ENCODE measurements at places on chromosomes 6 and 20.

- no peak for DNase-seq
Observed at GRCh38 chr20:38133680-38134426, 31.2 kb downstream of the TGM2 start.

- DNase-seq = peak; percentile 67
Observed at GRCh38 chr6:82248273-82248735, 760 bp upstream of the IBTK start.

GRCh38 chr6:40516429-40516828 is 70.7 kb downstream of the LRFN2 start:
- DNase-seq = no peak

DNA sequence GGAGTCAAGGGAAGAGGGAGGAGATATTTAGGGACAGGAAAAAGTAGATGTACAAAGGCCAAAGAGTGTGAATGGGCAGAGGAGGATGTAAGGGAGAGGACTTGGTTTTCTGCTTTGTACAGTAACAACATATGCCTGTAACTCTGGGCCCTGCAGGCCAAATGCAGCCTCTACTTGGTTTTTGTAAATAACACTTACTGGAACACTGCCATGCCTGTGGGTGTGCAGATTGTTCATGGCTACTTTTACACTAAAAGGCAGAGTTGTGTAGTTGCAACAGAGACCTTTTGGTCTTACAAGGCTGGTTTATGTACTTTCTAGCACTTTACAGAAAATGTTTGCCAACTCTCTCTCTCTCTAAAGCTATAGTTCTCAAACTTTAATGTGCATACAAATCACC is 157.1 kb downstream of the PHACTR1 start:
- no peak for DNase-seq

- DNase-seq = no peak
Observed at GRCh38 chr6:148811459-148811858, 64.6 kb downstream of the UST start.

- no peak for DNase-seq
Observed at GRCh38 chr6:33195304-33196165, 3.3 kb upstream of the COL11A2 start.

GRCh38 chr6:12605888-12606345 is 110.7 kb upstream of the PHACTR1 start:
- DNase-seq = peak; percentile 55

DNA sequence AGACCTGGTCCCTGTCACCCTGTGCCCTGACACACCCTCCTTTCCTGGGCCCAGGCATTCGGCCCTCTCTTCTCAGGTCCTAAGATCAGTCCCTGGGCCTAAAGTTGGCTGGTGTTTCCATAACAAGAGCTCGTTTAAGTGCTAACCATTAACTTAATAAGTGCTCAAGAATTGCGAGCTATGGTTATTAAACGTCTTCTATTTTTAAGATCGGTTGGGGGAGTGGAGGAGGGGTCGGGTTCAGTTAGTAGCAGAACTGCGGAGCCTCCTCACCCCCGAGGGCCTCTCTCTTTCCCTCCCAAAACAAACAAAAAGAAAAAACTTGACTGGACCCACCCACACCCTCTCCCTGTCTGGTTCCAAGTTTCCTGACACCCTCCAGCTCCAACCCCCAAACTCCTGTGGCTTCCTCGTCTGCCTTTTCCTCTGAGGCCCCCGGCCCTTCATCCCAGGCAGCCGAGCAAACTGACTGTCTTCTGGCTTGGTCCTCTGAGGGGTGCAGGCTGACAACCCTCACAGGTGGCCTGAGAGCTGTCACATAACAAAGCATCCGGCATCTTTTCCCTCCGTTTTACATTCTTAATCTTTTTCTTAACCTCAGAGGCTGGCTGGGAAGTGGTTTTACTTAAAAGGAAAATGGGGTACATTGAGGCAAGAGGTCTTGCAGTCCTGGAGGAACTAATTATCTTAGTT is 2.0 kb downstream of the STK35 start:
- DNase-seq = no peak

DNA sequence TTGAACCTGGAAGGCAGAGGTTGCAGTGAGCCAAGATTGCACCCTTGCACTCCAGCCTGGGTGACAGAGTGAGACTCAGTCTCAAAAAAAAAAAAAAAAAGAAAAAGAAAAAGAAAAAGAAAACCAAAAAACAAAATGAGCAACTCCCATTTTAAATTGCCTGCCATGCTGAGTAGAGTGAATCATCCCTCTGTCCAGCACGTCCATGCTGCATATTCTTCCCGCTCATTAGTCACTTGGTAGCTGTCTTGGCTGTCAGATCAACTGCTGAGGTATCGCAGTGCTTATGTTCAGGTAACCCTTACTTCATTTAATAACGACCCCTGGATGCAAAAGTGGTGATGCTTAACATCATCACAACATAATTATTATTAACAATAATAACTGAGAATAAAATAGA is 72.6 kb upstream of the RNF24 start:
- no peak for DNase-seq

GRCh38 chr6:86192123-86192522 is 549.4 kb upstream of the SYNCRIP start:
- peak; percentile 30 for DNase-seq

DNA sequence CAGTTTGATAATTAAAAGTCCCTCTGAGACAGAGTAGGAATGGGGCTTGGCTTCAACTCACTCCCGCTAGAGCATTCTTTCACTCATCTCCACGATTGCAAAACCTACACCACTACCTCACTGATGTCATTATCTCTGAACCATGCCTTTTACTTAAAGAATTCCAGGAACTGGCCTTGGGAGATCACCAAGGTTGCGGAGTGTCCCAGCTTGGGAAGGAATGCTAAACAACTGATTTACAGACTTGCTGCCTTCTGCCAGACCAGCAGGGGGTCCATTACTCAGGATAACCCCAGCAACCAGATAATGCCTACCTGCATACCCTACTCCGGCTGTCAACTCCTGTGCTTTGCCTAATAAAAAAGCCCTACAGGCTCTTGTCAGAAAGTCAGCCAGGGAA is 102.2 kb upstream of the RALGAPA2 start:
- DNase-seq = no peak

DNA sequence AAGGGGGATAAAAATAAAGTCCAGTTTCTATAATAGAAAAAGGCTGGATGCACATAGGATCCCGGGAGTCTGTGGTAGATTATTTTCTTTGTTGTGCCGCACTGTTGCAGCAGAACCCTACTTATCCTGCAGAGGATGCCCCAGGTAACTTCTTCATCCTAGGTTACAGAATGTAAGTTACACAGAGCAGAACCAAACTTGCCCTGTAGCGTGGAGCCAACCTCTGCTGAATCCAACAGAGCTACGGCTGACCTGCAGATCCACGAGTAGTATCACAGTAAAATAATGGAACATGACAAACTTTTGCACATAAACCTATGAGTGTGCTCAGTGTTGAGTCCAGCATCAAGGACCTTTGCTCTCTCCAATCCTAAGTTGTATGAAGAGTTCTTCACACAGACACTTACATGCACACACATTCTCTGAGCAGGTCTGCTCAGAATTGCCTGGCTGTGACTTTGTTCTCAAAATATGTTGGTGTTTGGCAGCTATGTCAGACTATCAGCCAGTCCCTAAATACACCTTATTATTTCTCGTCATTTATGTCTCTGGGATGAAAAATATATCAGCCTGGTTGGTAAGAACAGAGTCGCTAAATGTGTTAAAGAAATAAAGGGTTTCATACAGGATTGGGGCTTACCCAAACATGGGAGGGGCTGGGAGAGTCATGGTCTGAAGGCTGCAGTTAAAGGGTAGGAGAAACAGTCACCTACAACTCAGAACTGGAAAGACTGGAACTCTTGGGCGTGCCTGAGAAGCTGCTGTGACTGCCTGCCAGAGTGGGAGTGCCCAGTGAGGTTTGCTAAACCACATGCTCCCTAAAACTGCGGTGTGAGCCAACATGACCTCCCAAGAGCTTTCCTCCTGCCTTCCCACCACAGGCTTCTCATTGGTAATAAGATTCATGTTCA is 165.1 kb upstream of the SLC24A3 start:
- DNase-seq = no peak

GRCh38 chr6:162211022-162211421 is 516.5 kb downstream of the PRKN start:
- peak; percentile 60 for DNase-seq

GRCh38 chr6:94859924-94860323 is 717.4 kb upstream of the MANEA start:
- DNase-seq = no peak

- no peak for DNase-seq
Observed at GRCh38 chr6:111700135-111700690, 94.5 kb upstream of the TRAF3IP2 start.

DNA sequence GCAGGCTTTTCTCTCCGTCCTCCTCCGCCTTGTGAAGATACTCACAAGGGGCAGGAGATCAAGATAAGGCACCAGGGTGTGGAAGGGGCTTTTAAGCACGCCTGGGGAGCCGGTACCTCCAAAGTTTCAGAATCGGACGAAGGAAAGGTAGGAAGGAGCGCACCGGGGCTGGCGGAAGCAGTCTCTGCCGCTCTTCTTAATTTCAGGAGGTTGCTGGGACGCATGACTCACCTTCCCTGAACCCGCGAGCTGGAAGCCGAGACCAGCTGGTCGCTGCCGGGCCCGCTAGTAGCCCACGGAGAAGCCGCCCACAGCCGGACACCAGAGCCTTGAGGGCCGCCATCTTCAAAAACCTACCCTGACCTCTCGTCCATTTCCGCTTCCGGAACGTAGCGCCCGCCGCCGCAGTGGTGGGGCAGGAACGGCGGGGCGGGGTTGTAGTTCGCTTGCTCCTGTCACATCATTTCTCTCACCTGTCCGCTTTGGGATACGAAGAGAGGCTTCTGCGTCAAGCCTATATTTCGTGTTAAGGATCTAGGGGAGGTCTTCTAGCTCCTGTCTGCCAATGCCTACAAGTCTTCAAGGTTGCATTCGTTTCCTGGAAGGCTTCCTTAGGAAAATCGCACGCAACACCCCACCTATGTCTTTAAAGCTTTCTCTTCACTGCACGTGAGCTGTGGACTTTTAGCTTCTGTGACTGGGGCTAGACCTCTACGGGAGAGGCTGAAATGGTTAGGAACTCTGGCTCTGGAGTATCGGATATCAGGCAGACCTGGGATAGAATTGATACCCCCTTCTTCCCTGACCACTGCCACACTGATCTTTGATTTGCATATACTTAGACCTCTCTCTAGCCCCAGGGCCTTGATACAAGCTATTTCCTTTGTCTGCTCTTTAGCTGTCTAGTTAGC is at the start of gene MRPS18A:
MRPS18A (minus strand) TSS at position 355 of the 911 bp plus-strand sequence; CDS start at position 343, 12 bp downstream.
- peak; percentile 75 for DNase-seq

DNA sequence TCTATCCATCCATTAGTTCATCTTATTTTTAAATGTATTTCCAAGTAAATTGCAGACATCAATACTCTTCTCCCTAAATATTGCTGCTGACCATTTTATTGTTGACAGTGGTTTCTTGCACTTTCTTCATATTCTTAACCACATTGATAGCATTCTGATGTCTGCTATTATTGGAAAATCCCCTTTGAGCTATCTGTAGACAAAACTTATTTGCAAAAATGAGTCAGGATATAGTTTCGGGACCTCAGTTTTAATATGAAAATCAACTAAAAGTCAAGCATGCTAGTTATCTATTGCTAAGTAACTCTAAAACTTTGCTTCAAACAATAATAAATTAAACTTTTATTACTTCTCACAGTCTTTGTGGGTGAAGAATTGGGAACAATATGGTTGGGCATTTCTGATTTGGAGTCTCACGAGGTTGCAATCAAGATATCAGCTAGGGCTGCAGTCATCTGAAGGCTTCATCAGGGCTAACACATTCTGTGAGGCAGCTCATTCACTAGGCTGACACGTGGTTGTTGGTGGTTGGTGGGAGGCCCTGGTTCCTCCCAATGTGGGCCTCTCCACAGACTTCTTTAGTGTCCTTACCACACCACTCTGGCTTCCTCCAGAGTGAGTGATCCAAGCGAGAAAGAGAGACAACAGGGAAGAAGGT is 32.7 kb downstream of the CD109 start:
- no peak for DNase-seq

GRCh38 chr6:128410584-128410983 is 109.8 kb downstream of the PTPRK start:
- DNase-seq = no peak

DNA sequence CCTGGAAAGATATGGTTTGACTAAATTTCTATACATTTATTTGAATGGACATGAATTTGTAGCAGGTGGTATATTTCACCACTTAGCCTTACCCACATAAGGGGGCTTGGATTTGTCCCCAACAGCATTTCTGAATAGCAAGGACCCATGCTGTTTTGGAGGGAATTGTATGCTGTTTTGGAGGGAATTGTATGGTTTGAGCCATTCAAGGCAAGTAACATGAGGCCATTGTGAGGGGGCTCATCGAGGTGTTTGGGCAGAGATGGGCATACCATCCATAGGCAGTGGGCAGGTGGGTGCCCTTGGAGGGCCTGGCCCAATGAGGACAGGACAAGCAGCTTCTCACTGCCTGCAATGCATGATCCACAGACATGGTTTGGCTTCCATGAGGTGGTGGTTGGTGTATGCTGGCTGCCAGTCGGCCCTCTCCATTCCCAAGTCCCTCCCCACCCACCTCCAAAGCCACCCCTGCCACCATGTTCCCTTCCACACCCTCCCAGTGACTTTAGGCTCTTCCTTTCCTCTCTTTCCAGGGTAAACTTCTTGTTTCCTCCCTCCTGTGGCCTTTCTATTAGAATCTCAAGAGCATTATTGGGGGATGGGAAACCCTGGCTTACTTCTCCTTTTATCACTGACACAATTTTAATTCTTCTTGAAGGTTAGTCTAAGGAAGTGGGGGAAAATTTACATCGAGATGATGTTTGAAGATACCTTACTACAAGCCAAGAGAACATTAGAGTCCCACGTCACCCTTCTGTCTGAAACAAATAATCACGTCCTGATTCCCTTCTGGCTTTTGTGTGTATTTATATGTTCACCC is 13.2 kb upstream of the PXDC1 start:
- DNase-seq = no peak

DNA sequence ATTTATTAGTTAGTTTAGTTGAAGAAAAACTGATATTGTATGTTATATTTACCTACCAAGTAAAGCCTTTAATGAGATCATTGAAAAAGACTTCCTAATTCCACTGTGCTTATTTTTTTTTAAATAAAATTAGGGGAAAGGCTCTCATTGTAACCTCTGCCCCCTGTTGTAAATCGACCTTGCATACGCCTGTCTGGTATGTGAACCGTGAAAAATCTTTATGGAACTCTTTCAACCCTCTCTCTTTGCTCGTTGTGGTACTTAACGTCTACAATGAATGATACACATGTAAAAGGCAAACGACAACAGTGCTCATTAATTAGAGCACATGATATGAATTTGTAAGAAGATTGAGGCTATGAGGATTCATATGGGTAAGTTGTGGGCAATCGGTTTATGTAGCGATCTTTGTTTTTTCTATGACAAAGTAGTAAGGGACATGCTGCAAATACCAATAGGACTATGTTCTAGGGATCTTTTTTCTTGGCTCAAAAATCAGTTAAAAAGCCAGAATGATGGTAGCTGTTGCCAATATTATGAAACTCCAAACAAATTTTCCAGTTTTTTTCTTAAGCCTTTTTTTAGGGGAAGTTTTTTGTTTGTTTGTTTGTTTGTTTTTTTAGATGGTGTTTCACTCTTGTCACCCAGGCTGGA is 119.0 kb upstream of the MCHR2 start:
- DNase-seq = no peak
